Esophagus squamous epithelium (tissue), 5 donors: ENCODE measurements at places on chromosomes 12 and 14. TPM values are rescaled to one million over a fixed set of nuclear protein-coding genes. Genes with fewer than 3 reads are reported as not detected.

MEG3 gene
- total RNA-seq = 18.9 TPM

KRT80 gene
- total RNA-seq = 12.0 TPM

KLRD1 gene
- total RNA-seq = 0.92 TPM

POLE2 gene
- 8.4 TPM for total RNA-seq

OVCH1 gene
- total RNA-seq = 0.38 TPM

GPR132 gene
- total RNA-seq = 1.9 TPM

ABCD2 gene
- total RNA-seq = 0.38 TPM

AKAP5 gene
- total RNA-seq = 0.38 TPM

MGAT4C gene
- under 0.01 TPM for total RNA-seq

PLA2G1B gene
- total RNA-seq = not detected
